ENCODE measurements at places on chromosomes 6 and 20. TPM values are rescaled to one million over a fixed set of nuclear protein-coding genes. Genes with fewer than 3 reads are reported as not detected.
A peak's percentile ranks its signal among the peaks of the same experiment; 100 is the strongest.

- no peak for DNase-seq
Observed at GRCh38 chr20:15674253-15675060, 898.8 kb downstream of the KIF16B start.

DNA sequence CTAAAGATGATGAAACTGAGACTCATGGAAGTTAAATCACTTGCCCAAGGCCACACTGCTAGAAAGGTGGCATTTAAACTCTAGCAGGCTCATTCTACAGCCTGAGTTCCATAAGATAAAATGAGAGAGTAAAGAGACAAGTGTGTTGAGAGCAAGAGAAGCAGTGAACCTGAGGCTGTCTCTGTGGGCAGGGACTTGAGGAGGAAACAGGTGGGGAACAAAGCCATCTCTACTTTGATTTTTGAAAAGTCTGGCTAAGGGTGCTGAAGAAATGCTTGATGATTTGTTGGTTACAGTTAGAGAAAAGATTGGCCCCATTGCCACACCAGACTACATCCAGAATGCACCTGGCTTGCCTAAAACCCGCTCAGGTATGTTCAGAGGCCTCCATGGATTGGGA, 29.0 kb downstream of the GSS start:
- DNase-seq: no peak

DNA sequence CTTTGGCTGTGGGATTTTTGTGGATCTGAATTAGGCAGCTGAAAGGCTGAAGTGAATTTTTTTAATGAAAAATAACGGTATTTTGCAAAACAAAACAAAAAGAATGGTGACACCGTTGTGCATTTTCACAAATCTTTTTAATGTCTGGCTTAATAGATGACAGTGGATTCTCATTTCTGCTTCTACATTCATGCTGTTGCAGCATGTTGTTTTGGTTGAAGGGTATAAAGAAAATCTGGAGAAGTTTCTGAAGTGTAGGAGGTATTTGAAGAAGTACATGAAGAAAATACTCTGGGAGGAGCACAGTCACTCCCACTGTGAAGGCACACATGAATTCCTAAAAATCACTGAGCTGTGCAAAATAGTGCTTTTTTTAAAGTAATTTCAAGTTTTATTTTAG, 3.1 kb upstream of the MAP3K5 start:
- DNase-seq: no peak

DNA sequence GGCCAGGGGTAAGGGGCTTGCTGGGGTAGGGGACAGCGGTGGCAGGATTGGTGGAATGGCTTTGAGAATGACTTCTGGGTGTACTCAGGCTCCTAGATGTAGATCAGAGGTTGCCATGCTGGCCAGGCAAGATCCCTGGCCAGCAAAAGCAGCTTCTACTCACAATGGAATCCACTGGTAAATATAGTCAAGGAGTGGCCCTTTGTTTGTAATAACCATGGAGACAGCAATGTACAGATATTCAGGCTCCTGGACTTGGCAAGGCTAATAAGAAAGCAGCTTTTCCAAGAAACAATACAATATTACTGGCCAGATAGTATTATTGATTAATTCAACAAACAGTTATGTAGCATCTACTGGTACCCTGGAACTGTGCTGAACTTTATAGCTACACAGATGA, 37.9 kb downstream of the CDH26 start:
- no peak for DNase-seq

DNA sequence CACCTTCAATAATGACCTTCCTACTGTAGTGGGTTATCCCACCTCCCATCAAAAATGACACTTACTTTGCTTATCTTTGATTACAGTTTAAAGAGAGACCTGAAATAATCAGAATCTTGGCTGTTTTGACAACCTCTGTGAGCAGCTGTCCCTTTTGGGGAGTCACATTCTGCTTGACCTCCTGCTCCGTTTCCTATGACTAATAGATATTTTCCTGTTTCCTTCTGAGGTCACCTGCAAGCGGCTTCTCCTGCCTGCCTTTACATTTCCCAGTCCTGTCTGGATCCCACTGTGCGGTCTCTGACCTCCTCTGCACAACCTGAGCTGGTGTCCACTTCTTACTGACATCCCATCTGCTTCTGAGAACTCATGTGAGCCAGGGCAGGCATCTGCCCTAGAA, 54.2 kb downstream of the TRAM2 start:
- peak; percentile 81 for DNase-seq

GRCh38 chr6:77686931-77687330, 34.1 kb downstream of the MEI4 start:
- no peak for DNase-seq

GRCh38 chr20:53023732-53024520, 51.8 kb downstream of the TSHZ2 start:
- no peak for DNase-seq

DNA sequence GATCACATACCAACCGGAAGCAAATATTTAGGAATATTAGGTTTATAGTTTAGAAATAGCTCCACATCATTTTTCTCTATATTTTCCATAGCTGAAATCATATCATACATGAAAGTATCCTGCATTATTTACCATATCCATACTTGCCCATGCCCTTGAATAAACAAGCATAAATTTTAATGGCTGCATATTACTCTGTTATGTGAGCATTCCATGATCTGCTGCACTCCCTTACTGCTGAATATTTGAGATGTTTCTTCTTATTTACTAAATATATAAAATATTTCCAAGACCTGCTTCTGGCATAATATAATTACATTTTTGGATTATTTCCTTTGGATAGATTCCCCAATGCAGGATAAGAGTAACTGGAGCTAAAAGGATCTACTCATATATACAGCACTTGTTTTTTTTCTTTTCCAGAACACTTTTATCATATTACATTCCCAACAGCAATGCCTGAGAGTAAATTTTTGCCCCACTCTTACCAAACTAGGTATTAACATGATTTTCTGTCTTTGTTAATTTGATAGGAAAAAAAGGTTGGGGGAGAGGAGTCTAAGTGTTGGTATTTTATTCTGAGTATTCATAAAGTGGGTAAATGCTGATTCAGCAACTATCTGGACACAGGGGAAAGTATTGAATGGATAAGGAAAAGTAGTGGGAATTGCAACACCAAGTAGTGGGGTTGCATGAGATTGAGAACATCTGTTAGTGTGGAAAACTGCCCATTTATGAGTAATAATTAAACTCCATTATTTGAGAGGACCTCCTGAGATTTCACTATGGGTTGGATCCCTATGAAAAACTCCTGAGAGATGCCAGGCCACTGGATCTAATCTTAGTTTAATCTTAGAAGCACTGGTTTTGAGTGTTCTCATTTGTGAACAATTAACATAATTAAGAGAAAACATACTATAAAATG, 76.0 kb downstream of the MAN1A1 start:
- DNase-seq: no peak

DNA sequence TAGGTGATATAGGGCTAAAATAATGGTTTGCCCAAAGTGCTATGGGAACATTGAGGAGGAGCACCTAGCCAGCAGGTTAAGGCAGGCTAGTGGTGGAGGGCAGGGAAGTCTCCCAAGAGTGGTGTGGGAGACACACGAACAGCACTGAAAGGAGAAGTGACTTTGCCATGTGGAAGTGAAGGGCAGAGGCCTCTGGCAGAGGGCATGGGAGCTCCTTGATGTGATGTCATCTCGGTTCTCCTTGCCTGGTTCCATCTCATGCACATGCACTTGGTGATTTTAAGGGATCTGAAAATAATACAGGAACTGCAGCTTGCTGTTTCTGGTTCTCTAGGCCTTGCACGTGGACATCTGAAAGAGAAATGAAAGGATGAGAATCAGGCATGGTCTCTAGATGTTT, 4.7 kb upstream of the MAP3K4 start:
- no peak for DNase-seq

DNA sequence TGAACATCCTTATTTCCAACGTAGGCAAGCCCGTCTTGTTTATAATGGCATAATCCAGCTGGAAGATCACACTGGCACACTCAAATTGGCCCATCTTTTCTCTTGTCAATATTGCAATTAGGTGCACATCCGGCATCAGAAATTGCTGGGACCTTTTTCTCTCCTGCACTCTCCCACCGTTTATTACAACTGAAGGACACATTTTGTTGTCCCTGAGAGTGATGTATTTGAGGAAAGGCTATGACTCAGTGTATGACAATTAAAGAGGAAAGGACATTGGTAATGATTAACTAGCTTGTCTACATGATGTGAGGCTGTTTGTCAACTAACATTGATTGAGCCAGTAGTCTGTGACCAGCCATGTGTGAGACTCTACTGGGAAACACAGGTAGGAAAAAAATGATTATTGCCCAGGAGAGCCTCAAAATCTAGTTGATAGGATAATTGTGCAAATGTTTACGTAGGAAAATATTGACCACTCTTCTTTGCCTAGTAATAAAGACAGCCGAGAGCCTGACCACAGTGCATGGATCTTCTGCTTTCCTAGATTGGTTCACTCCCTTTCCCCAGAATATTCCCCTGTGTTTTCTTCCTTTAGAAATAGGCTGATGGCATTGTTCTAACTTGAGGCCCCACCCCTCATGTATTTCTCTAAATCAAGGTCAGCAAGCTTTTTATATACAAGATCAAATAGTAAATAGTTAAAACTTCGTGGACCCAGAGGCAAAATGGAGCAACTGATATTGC, 230.0 kb upstream of the BTBD3 start:
- no peak for DNase-seq

GRCh38 chr20:25056690-25057233, 1.2 kb downstream of the ACSS1 start:
- DNase-seq: no peak

- DNase-seq: no peak
Observed at GRCh38 chr6:35036828-35037663, 104.1 kb downstream of the TCP11 start.

DNA sequence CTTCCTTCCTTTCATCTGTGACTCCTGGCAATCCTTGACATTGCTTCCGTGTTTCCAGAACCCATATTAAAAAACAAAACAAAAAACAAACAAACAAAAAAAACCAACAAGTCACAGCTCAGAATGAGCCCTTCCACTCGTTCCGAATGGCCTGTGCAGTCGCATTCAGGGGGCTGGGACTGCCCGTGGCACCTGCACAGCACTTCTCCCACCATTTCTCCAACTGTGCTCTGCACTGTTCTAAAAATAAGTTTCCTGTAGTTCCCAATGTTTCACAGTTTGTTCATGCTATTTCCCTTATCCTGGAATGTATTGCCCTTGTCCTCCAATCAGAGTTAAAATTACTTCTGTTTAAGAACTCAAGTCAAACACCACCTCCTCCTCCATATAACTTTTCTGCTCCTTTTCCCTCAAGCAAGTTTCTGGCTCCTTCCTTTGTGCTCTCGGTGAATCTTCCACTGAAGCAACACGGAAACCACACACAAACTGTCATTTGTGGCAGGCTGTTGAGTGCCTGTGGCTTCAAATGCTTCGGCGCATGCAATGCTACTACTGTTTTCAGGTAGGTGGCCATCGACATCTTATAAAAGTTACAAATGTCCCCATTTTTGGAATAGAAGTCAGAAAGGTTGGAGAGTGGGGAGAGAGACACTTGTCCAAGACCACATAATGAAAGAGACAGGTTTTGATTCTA, 57.7 kb downstream of the PDE10A start:
- no peak for DNase-seq

GRCh38 chr6:25314509-25315175, 35.5 kb downstream of the CARMIL1 start:
- no peak for DNase-seq

GRCh38 chr20:64257107-64257757, 1.7 kb downstream of the PCMTD2 start:
- no peak for DNase-seq

DNA sequence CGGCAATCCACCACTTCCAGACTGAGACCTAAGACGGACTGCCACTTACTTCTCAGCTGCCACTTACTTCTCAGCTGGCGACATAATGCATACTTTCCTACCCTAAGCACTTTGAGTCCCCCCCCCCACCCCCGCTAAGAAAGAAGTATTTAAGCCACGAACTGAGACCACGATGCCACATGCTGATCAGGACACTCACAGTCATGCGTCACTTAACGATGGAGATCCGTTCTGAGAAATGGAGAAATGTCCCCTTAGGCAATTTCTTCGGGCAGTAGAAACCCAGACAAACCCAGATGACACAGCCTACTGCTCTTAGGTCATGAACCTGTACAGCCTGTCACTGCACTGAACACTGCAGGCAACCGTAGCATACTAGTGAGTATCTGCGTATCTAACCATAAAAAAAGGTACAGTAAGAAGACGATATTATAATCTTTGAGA, 690 bp downstream of the IFNGR1 start:
- peak; percentile 7 for DNase-seq

- DNase-seq: peak; percentile 27
Observed at GRCh38 chr20:43558412-43559146, at the start of gene SGK2. Gene SGK2, plus strand, starts transcription at chr20:43559027. Its CDS starts 7,469 bp downstream, at chr20:43566496.

DNA sequence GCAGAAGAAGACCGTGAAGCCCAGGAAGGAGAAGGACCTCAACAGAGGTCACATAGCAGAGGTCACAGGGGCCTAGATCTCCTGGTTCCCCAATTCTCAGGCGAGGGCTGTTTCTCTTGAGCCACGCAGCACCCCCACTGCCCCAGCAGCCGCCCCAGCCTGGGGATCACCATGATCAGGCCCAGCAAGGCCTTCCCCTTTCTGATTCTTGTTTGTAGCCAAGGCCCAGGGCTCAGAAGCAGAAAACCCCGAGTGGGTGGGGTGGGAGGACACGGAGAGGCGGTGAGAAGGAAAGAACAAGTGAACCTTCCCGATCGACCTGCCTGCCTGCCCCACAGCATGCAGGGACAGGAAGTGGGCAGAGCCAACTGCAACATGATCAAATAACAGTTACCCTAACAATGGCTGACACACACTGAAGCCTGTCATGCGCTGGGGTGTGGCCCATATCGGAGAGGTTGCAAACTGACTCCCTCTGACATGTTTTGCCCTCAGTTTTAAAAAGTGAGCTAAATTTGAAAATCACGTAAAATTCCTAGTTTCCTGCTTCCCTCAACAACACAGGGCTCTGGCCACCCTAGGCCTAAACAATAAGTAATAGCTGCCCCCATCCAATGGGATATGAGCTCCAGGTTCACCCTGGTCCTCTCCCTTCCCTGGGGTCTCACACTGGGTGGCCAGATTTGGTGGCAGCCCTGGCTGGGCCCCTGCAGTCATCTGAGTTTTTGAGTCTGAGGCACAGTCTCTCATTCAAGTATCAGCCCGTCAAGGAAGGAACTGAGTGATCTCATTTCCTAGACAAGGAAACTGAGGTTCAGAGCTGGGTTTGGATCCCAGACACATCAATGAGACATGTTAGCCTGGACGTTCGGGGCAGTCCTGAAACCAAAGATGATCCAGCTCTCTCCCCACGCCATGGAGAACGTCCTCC, 6.5 kb downstream of the PEDS1 start:
- no peak for DNase-seq

The RIPPLY2 gene
- total RNA-seq: not detected

The PKIB gene
- 0.89 TPM for total RNA-seq

The MEP1A gene
- total RNA-seq: not detected

The CNR1 gene
- 0.07 TPM for total RNA-seq
